ENCODE measurements at places on chromosomes 11 and 22. TPM values are rescaled to one million over a fixed set of nuclear protein-coding genes. Genes with fewer than 3 reads are reported as not detected.
A peak's percentile ranks its signal among the peaks of the same experiment; 100 is the strongest.

Gene NCF4
- not detected for total RNA-seq

Gene CDHR5
- total RNA-seq: 0.34 TPM

Gene AP1B1
- total RNA-seq: 71.6 TPM

Gene ZNF70
- total RNA-seq: 3.3 TPM

Gene CHRNA10
- 0.73 TPM for total RNA-seq

Gene CST6
- total RNA-seq: 1.9 TPM

Gene RFPL1
- not detected for total RNA-seq

Gene P4HA3
- total RNA-seq: not detected

Gene TBCEL
- 14.3 TPM for total RNA-seq

Gene SCGB1A1
- total RNA-seq: 1.6 TPM

Gene PARVG
- 0.94 TPM for total RNA-seq

Gene DDIAS
- total RNA-seq: 21.7 TPM

Gene PLEKHA7
- 15.3 TPM for total RNA-seq

Gene TMEM184B
- total RNA-seq: 89.7 TPM

Gene OR52E6
- total RNA-seq: not detected

Gene PGA5
- total RNA-seq: 0.30 TPM

Gene DHCR7
- 120 TPM for total RNA-seq

DNA sequence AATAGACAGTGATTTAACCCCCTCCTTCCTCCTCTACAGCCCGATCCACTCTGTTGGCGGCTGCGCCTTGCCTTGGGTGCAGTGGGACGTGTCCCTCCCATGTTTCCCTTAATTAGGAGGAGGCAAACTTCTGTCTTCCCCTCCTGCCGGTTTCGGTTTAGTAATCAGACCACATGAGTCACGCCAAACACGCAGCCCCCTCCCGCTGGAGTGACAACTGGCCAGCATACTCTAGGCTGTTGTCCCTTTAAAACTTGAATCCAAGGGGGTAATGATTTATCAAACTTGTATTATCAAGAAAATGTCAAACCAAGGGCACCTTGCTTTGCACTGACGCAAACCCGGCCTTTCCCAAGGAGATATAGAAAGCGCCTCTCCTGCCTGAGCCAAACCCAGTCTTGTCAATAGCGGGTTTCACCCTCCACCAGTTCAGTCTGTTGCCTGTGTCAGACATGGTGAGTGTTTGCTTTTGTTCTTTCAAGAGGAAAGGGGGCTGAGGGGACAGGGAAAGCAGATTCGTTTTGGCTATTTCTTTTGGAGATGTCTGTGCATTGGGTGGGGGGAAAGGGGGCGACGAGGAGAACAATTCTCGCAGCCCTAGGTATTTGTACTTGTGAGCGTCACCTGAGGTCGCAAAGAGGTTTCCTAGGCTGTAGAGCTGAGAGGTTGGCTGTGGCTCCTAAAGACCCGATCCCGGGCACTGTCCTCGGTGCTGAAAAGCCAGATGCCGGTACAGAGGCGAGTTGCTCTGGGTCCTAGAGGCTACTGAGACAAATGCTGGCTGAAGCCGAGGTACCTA is at the start of gene SLC6A5:
Gene SLC6A5 (plus strand): TSS at position 388 of the 799 bp plus-strand sequence. CDS start 65 bp downstream, at position 453.
- H3K4me1 ChIP-seq: peaks cover 43% of the 10 kb centered on the region
- no peaks in the 10 kb centered on the region for H3K36me3 ChIP-seq
- peak; percentile 93 for DNase-seq

GRCh38 chr11:86551288-86552092 is 120.9 kb downstream of the ME3 start:
- H3K36me3 ChIP-seq: no peaks in the 10 kb centered on the region
- H3K27me3 ChIP-seq: no peaks in the 10 kb centered on the region
- no peak for DNase-seq
- H3K27ac ChIP-seq: no peak overlapping the region

- H3K27ac ChIP-seq: peak overlapping the region; percentile 7
- no peak for DNase-seq
- peaks cover 9% of the 10 kb centered on the region for H3K36me3 ChIP-seq
Observed at GRCh38 chr11:116888024-116888423, 50.6 kb upstream of the APOA1 start.

DNA sequence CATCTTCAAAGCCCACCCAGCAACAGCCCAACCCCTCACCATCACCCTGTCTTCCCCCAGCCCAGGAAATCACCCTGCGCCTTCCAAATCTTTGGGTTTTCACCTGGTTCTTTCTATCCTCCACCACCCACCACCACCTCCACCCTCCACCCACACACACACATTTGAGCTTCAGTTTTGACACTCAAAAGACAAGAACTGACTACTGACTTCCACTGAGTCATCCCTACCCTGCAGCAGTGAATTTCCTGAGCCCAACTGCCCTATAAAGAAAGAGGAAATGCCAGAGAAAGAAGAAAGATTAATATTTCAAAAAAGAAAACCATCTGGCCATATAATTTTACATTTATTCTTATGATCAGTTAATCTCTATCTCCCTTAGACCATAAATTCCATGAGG is 137.5 kb downstream of the CHST1 start:
- H3K4me1 ChIP-seq: no peaks in the 10 kb centered on the region
- no peak overlapping the region for H3K4me3 ChIP-seq

GRCh38 chr11:122665861-122666260 is 10.3 kb downstream of the UBASH3B start:
- no peak overlapping the region for H3K27ac ChIP-seq
- no peaks in the 10 kb centered on the region for H3K27me3 ChIP-seq
- no peak for DNase-seq
- H3K36me3 ChIP-seq: peaks cover 14% of the 10 kb centered on the region
- no peak overlapping the region for H3K4me3 ChIP-seq

- H3K36me3 ChIP-seq: peaks cover 4% of the 10 kb centered on the region
- peaks cover 14% of the 10 kb centered on the region for H3K4me1 ChIP-seq
Observed at GRCh38 chr11:66146940-66147339, 76.9 kb downstream of the PACS1 start.

GRCh38 chr11:126163074-126163700 is 48.3 kb downstream of the RPUSD4 start:
- H3K27me3 ChIP-seq: peaks cover 2% of the 10 kb centered on the region
- no peak overlapping the region for H3K4me3 ChIP-seq
- H3K36me3 ChIP-seq: no peaks in the 10 kb centered on the region
- peaks cover 24% of the 10 kb centered on the region for H3K4me1 ChIP-seq
- no peak overlapping the region for H3K27ac ChIP-seq

GRCh38 chr11:2420502-2421225 is 20.1 kb downstream of the TSSC4 start:
- H3K4me3 ChIP-seq: no peak overlapping the region
- peaks cover 4% of the 10 kb centered on the region for H3K27me3 ChIP-seq
- peak; percentile 84 for DNase-seq
- no peak overlapping the region for H3K27ac ChIP-seq
- H3K36me3 ChIP-seq: no peaks in the 10 kb centered on the region

DNA sequence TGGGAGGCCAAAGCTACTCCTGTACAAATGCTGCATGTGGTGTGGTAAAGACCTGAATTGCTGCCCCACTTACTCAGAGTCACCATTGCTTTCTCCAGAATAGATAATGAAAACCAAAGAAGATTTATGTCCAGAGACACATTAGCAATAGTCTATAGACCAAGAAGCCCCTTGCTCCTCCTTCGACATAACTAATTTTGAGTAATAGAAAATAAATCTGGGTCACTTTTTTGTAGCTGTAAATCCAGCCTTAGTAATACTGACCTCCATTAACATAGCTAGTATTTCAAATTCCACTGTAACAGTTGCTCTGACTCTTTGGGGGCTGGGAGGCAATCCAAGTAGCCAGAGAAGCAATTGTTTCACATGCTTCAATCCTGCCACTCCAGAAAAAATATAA is 145.9 kb downstream of the MAML2 start:
- H3K4me1 ChIP-seq: peaks cover 71% of the 10 kb centered on the region
- H3K27me3 ChIP-seq: no peaks in the 10 kb centered on the region
- no peak for DNase-seq

DNA sequence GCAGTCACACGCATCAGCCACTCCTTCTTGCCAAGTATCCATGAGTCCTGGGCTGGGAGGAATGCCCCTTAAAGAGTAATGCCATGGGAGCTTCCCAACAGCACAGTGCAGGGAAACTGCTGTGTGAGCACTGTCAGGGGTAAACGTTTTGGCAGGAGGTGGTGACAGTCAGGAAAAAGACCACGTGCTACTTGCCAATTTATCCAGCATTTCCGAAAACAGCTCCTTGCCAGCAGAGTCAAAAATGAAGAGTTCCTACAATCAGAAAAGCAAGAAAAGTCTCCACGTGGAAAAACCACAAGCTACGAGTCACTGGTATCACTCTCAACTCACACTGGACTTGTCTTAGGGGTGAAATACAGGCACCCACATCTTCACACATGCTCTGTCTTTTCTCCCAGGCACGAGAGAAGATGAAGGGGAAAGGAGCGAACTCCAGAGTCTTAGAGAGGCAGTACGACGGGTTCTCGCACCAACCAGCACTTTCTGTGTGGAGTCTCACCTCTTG is 9.9 kb downstream of the IFT27 start:
- peaks cover 18% of the 10 kb centered on the region for H3K4me1 ChIP-seq
- peaks cover 23% of the 10 kb centered on the region for H3K36me3 ChIP-seq
- no peak for DNase-seq
- no peak overlapping the region for H3K27ac ChIP-seq
- no peaks in the 10 kb centered on the region for H3K27me3 ChIP-seq

- peaks cover 25% of the 10 kb centered on the region for H3K4me1 ChIP-seq
- H3K27me3 ChIP-seq: no peaks in the 10 kb centered on the region
- peaks cover 15% of the 10 kb centered on the region for H3K36me3 ChIP-seq
- no peak for DNase-seq
Observed at GRCh38 chr11:125519860-125520834, 24.1 kb upstream of the FEZ1 start.

GRCh38 chr11:749731-750130 is 2.5 kb downstream of the TALDO1 start:
- no peaks in the 10 kb centered on the region for H3K27me3 ChIP-seq
- H3K27ac ChIP-seq: peak overlapping the region; percentile 70
- peaks cover 14% of the 10 kb centered on the region for H3K36me3 ChIP-seq
- peaks cover 24% of the 10 kb centered on the region for H3K4me1 ChIP-seq
- peak overlapping the region; percentile 52 for H3K4me3 ChIP-seq
- DNase-seq: no peak

DNA sequence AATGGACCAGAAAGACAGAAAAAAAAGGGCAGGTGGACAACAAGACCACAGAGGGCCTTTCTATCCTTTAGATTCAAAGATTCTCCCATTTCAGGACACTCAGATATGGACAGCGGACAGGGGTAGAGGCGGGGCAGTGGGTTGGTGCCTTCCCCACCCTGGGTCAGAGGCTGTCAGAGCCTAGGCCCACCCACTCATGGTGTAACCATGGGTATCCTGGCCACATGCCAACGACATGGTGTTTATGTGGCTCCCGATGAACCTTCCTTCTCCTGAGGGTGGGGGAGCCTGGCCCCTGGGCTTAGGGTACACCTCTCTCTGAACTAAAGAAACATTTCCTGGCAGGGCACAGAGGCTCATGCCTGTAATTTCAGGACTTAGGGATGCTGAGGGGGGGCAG is 14.3 kb upstream of the P2RY2 start:
- no peaks in the 10 kb centered on the region for H3K27me3 ChIP-seq
- no peak overlapping the region for H3K4me3 ChIP-seq
- no peaks in the 10 kb centered on the region for H3K36me3 ChIP-seq

- H3K4me3 ChIP-seq: no peak overlapping the region
- H3K27me3 ChIP-seq: no peaks in the 10 kb centered on the region
- no peaks in the 10 kb centered on the region for H3K36me3 ChIP-seq
- peaks cover 18% of the 10 kb centered on the region for H3K4me1 ChIP-seq
- no peak overlapping the region for H3K27ac ChIP-seq
- DNase-seq: no peak
Observed at GRCh38 chr11:92663539-92663938, 305.9 kb upstream of the MTNR1B start.

DNA sequence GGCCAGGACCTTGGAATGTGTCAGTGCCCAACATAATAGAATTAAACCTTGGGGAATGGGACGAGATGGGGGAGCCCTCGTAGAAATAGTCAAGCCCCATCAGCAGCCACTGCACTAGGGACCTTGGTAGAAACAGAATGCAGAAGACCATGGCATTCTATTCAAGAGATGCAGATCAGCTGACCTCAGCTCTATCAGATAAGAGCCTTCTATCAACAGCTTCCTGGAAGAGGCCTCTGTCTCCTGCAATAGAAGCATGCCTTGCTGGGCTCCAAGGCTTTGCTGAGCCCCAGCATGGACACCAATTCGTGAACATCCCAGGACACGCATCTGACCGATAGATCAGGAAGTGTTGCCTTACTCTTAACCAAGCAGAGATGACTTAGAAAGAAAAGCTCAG is 27.5 kb upstream of the FLI1 start:
- H3K4me3 ChIP-seq: no peak overlapping the region
- peaks cover 11% of the 10 kb centered on the region for H3K27me3 ChIP-seq
- peaks cover 7% of the 10 kb centered on the region for H3K4me1 ChIP-seq
- DNase-seq: no peak

GRCh38 chr22:48824712-48825651 is 1002.7 kb downstream of the BRD1 start:
- no peaks in the 10 kb centered on the region for H3K36me3 ChIP-seq
- no peak overlapping the region for H3K4me3 ChIP-seq
- DNase-seq: no peak
- no peaks in the 10 kb centered on the region for H3K27me3 ChIP-seq
- peak overlapping the region; percentile 8 for H3K27ac ChIP-seq
- no peaks in the 10 kb centered on the region for H3K4me1 ChIP-seq

DNA sequence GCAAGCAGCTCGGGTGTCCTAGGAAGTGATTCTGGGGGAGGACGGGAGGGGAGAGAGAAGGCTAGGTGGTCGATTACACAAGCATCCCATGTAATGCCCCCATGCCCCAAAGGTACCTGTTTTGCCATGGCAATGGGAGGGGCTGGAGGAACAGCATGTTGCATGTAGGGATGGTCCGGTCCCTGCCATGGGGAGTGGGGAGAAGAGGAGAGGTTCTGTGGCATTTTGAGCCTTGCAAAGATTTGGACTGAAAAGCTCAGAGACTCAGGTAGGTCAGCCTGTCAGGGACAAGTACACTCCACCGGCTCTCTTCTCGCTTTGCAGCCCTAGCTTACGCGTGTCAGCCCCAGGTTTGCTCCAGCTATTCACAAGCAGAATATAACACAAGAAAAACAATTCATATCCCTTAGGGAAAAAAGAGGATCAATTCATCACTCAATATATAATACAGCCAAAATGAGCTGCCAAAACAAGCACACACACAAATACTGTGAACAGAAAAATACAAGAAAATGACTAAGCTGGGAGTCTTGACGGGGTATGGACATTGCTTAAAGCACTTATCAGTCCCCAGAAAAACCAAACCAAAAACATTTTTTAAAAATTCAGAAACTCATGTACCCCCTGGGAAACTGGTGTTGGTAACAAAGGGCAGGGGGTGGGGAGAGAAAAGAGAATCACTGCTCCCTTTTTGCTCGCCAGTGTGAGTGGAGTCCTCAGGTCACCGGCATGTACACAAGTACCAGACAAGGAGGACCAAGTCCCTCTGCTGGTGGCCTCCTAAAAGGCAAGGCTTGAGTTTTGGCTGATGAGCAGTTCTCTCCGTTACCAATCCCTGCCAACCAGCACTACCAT is 21.6 kb downstream of the APOL5 start:
- no peak for DNase-seq
- H3K27me3 ChIP-seq: no peaks in the 10 kb centered on the region
- H3K4me3 ChIP-seq: no peak overlapping the region
- H3K4me1 ChIP-seq: peaks cover 29% of the 10 kb centered on the region
- H3K27ac ChIP-seq: peak overlapping the region; percentile 48

GRCh38 chr11:28702450-28702790 is 594.2 kb downstream of the METTL15 start:
- no peak overlapping the region for H3K27ac ChIP-seq
- H3K36me3 ChIP-seq: no peaks in the 10 kb centered on the region
- H3K4me1 ChIP-seq: peaks cover 12% of the 10 kb centered on the region
- no peaks in the 10 kb centered on the region for H3K27me3 ChIP-seq
- H3K4me3 ChIP-seq: no peak overlapping the region
- no peak for DNase-seq
